Psoas muscle (tissue), 8 donors: ENCODE measurements at places on chromosomes 4 and X. TPM values are rescaled to one million over a fixed set of nuclear protein-coding genes. Genes with fewer than 3 reads are reported as not detected.
A peak's percentile ranks its signal among the peaks of the same experiment; 100 is the strongest.

Gene DCAF16
- polyA plus RNA-seq = 4.5 TPM

DNA sequence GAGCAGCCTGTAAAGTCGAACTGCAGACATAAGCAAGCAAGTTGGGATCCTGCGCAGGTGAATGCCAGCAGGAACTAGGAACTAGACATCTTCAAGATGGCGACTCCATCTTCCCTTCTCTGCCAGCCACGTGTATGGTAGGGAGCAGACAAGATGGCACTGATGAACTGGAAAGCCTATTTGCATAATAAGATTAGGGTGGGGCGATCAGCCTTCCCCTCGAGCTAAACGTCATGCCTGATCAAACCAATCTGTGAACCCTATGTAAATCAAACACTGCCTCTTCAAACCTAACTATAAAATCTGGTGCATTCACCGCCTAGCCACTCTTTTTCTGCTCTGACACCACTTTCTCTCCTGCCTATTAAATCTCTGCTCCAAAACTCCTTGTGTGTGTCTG, 28.1 kb upstream of the LGI2 start:
- H3K36me3 ChIP-seq = no peaks in the 10 kb centered on the region
- H3K27ac ChIP-seq = no peak overlapping the region
- no peak overlapping the region for H3K4me3 ChIP-seq
- no peak for DNase-seq
- H3K4me1 ChIP-seq = no peaks in the 10 kb centered on the region

- no peak overlapping the region for H3K27ac ChIP-seq
- no peak overlapping the region for H3K4me3 ChIP-seq
- H3K27me3 ChIP-seq = no peaks in the 10 kb centered on the region
- no peak for DNase-seq
- no peaks in the 10 kb centered on the region for H3K4me1 ChIP-seq
These were observed 841.0 kb downstream of the STIM2 start for GRCh38 chr4:27701606-27702005.

Gene ELMOD2
- polyA plus RNA-seq = 3.1 TPM

GRCh38 chrX:23287191-23287725, 47.4 kb upstream of the PTCHD1 start:
- no peak overlapping the region for H3K27ac ChIP-seq
- H3K36me3 ChIP-seq = no peaks in the 10 kb centered on the region
- H3K4me1 ChIP-seq = no peaks in the 10 kb centered on the region
- H3K27me3 ChIP-seq = no peaks in the 10 kb centered on the region
- H3K4me3 ChIP-seq = no peak overlapping the region

DNA sequence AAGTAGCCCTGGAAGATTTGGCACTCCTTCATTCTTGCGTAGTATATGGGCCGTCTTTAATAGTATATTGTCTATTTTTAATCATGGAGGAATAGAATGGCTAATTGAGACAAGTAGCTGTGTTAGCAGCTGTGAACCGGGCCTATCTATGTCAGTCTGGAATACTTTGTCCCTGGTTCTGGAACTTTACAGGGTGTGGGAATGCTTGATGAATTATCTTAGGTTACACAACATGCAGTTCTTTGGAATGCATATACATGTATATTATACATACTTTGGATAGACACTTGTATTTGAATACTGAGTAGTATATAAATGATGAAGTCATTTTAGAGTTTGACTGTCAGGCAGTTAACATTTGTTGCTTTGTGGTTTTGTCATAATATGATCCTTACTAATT, 37.4 kb downstream of the PDLIM5 start:
- peak overlapping the region; percentile 2 for H3K4me3 ChIP-seq
- peaks cover 4% of the 10 kb centered on the region for H3K36me3 ChIP-seq
- peaks cover 68% of the 10 kb centered on the region for H3K4me1 ChIP-seq
- H3K27me3 ChIP-seq = no peaks in the 10 kb centered on the region
